CD14-positive monocyte (primary cell): ENCODE measurements at places on chromosomes 6 and 20. TPM values are rescaled to one million over a fixed set of nuclear protein-coding genes. Genes with fewer than 3 reads are reported as not detected.

GRCh38 chr20:19757487-19758132, 448 bp upstream of the RIN2 start:
- DNase-seq = peak; percentile 73

- peak; percentile 9 for DNase-seq
These were observed 80.6 kb upstream of the PAK5 start for GRCh38 chr20:9919271-9920014.

GRCh38 chr20:38202153-38202981, 37.3 kb upstream of the TGM2 start:
- no peak for DNase-seq

GRCh38 chr20:24631173-24631505, 161.7 kb downstream of the SYNDIG1 start:
- no peak for DNase-seq

DNA sequence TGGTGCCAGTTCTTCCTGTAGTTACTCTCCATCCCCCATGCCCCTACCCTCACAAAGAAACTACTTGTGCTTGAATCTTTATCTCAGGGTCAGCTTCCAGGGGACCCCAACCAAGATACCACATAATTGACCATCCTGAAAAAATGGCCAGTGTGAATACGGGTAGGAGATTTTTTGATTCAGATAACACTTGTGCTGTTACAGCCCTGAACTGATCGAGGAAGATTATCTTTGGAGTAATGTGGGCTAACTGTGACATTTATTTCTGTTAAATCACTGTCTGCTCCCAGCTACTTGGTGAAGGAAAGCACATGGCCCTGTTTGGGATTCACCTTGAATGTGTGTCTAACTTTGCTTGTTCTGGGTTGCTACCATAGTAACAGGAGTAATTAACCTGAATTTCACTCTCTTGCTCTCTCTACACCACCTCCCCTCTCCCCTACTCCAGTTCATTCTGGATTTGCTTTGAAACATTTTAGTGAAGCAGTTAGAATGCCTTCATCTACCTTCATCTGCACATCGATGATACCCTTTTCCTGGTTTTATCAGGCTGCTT, 219.6 kb upstream of the CHD6 start:
- no peak for DNase-seq

- peak; percentile 66 for DNase-seq
These were observed 137.5 kb upstream of the SLC24A3 start for GRCh38 chr20:19074828-19075516.

GRCh38 chr20:25076731-25077609, 5.0 kb downstream of the VSX1 start:
- DNase-seq = peak; percentile 43

DNA sequence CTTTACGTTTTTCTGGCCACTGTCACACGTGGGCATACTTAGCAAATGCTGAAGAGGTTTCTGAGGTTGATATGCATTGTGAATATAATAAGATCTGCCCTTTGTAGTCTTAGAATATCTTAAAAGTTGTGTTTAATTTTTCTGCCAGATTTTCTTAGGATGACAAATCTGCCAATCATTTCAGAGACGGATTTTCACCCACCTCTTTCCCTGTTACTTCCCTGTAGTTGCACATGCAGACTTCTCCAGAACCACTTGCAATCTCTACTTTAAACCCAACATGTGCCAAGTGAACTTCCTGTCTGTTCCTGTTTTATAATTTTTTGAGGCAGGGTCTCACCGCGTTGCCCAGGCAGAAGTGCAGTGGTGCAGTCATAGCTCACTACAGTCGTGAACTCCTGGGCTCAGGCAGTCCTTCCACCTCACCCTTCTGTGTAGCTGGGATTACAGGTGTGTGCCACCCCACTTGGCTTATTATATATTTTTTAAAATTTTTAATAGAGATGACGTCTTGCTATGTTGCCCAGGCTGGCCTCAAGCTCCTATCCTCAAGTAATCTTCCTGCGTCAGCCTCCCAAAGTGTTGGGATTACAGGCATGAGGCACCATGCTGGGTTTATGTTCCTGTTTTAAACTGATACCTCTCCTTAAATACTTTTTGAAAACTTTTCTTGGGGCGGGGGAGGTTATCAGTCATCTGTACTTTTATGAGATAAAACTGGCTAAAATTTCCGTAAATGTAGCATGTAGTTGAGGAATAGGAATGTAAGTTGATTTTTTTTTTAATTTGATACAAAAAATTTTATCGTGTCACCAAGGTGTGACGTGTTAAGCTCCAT, 2.7 kb downstream of the IGF2R start:
- DNase-seq = no peak

DNA sequence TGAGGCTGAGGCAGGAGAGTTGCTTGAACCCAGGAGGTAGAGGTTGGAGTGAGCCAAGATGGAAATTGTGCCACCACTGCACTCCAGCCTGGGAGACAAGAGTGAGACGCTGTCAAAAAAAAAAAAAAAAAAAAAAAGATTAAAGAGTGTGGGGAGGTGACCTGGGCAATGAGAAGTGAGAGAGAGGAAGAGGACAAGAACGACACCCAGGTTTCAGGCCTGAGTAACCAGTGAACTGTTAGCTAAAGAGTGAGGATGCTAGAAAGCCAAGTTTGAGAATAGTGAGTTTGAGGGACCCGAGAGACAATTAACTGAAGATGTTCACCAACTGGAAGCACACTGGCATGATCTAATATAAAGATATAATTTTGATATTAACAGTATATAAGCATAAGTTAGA, 85.4 kb upstream of the TNFAIP3 start:
- DNase-seq = no peak

DNA sequence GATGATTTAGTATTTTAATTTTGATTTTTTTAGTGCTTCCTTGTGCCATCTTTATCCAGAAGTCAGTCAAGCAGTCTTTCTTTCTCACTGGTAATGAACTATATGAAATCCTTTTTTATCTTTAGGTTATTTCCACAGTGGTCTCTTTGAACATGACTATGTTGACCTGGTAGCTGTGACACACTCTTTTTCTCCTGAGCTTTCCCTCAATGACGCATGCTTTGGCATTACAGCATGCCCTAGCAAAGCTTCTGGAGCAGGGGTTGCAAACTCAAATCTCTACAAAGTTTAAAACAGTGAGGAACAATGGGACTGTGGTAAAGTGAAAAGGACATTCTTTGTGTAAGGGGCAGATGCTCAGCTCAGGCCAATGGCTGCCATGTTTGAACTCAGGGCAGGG, 4.5 kb upstream of the PLAGL1 start:
- no peak for DNase-seq

GRCh38 chr20:10419550-10420133, 14.4 kb downstream of the MKKS start:
- no peak for DNase-seq

DNA sequence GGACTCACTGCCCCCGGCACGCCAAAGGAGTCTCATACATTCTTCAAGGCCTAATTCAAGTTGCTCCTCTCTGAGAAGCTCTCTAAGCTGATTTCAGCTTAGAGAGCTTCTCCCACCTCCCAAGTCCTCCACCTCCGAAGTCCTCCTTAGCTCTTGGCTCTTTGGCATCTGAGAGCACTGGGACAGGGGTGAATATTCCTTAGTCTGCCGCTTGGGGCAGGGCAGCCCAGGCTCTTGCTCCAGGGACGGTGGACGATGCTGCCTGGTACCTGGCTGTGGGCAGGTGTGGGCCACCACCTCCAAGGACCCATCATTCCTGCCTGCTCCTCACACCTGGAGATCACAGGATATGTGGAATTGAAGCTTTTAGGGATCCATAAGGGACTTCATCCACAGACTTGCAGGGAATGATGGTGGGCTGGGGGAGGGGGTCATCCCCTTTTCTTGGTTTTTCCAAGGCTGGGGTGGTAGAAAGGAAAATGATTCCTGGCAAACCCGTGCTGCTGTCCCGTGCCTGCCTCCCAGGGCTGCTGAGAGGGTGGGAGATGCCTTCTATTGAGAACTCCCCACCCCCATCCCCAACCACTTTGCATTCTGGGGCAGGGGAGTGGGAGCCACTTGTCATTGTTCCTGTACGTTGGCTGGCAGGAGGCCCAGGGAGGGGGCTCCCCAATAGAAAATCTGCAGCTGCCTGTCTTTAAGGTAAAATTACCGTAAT, 57.4 kb downstream of the ARHGAP40 start:
- DNase-seq = no peak

GRCh38 chr6:42230345-42231321, 13.0 kb upstream of the MRPS10 start:
- DNase-seq = no peak

DNA sequence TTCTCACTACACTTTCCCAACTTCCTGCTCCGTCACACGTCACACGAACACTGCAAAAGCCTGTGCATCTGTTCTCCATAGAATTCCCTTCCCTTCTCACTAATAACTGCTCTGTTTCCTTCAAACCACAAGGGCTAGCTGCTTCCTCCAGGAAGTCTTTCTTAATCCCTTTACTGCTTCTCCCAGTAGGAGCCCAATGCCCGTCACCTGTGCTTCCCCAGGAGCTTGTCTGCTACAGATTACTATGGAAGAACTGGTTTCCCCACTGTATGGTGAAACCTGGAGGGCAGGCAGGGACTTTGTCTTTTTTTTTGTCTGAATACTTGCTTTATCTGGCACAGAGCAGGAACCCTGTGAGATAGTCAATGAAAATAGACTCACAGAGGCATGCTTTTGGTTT, 444.7 kb upstream of the MAP3K7 start:
- DNase-seq = no peak

GRCh38 chr20:50980071-50980681, 21.6 kb downstream of the MOCS3 start:
- DNase-seq = peak; percentile 63

- DNase-seq = no peak
These were observed 55.6 kb downstream of the ZNF292 start for GRCh38 chr6:87210979-87211378.

DNA sequence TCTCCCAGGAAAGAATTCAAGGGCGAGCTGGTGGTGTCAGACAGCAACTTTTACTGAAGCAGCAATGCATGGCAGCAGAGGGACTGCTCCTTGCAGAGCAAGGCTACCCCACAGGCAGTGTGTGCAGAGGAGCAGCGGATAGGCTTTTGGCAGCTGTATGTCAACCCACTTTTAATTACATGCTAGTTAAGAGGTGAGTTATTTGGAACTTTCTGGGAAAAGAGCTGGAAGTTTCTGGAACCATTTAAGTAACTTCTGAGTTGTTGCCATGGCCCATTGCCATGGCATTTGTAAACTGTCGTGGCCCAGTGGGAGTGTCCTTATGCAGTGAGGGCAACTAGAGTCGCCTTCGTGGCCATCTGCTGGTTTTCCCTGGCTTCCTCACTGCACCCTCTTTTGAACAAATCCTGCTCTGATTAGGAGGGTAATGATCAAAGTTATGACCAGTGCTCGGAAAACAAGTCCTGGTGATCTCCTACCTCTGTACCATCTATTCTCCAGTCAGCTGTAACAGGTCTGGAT, 34.0 kb downstream of the BPIFB4 start:
- no peak for DNase-seq

DNA sequence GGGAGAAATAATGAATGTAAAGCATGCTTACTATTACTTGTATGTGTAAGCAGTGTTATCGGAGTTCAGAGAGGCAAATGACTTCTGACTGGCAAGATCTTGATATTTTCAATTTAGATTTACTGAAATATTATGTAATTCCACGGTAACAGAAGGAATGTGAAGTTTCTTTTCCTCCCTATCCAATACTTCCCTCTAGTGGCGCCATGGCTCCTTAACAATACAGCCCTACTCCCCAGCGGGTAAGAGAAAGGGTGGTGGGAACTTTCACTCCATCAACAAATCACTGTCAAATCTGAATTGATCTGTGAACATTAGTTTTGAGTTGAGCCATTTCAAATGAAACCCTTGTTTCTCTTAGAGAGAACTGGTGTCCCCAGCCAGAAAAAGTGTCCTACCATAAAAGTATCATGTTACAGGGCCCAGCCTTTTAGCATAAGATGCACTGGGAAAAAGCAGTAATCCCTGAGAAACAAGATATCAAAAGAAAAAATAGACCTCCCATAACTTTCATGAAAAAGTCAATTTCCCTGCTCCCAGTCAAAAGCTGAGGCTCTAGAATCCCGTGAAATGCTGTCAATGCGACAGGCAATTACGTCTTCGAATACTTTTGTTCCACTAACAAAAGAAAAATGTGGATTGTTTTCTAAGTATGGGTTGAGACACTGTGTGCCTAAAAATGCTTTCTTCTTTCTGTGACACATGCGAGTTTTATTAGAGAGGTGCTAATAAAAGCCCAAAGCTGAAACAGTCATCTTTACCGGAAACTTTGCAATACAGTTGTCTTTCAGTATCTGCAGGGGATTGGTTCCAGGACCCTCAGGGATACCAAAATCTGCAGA, 12.9 kb downstream of the COX7A2 start:
- peak; percentile 7 for DNase-seq

- no peak for DNase-seq
These were observed 88.6 kb downstream of the SIM1 start for GRCh38 chr6:100376103-100376502.

GRCh38 chr20:15241681-15242080, 904.3 kb upstream of the FLRT3 start:
- DNase-seq = no peak

DNA sequence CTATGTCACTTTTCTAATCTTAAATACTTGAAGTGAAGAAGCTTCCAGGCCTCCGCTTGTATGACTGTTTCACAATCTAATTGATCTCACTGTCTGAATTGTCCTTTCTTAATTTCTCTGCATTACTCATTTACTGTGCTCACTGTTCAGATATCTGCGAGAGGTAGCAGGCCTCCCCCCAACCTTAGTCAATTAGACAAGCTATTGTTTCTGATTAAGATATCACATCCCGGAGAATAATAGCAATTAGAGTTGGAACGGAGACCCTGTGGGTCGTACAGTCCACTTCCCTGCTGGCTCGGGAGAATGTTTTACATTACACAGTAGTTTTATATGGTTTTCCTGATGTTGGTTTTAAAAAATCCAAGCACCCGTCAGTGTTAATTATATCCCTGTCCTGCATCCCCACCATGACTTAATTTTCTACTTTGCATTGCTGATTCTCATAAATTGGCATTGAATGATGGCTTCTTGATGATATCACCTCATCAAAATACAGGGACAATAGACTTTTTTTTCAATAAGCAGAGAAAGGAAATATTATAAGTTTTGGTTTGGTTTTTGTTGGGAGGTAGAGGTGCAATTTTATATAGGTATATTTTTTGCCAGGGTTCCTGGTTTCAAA, 178.7 kb upstream of the TSHZ2 start:
- no peak for DNase-seq

- DNase-seq = no peak
These were observed 112.2 kb upstream of the ADTRP start for GRCh38 chr6:11890849-11891248.

GRCh38 chr20:36726168-36726567, 19.7 kb downstream of the NDRG3 start:
- no peak for DNase-seq

GRCh38 chr20:32624687-32625345, 39.7 kb upstream of the NOL4L start:
- no peak for DNase-seq

DEFB124 gene
- not detected for polyA plus RNA-seq

CPXM1 gene
- polyA plus RNA-seq = not detected

C20orf204 gene
- polyA plus RNA-seq = 0.10 and 0.20 TPM in 2 replicates

TPD52L1 gene
- not detected in 2 replicates for polyA plus RNA-seq

CLVS2 gene
- polyA plus RNA-seq = not detected

MOXD1 gene
- polyA plus RNA-seq = not detected in 2 replicates

CNR1 gene
- polyA plus RNA-seq = 0.04 TPM in 1 of 2 replicates, not detected in the other

RSPO4 gene
- polyA plus RNA-seq = not detected

TGM3 gene
- not detected in 2 replicates for polyA plus RNA-seq

WFDC5 gene
- polyA plus RNA-seq = not detected in 2 replicates

C6orf163 gene
- polyA plus RNA-seq = 0.26 TPM

MCCD1 gene
- not detected in 2 replicates for polyA plus RNA-seq

GJA10 gene
- not detected for polyA plus RNA-seq

TRIM15 gene
- polyA plus RNA-seq = not detected in 2 replicates
